ENCODE measurements at places on chromosomes 16 and 17.

GRCh38 chr17:3546521-3546920 lies 11.1 kb downstream of the TRPV3 start:
- no peak for DNase-seq

GRCh38 chr17:51087072-51087757 lies 33.5 kb downstream of the SPAG9 start:
- DNase-seq, result no peak

DNA sequence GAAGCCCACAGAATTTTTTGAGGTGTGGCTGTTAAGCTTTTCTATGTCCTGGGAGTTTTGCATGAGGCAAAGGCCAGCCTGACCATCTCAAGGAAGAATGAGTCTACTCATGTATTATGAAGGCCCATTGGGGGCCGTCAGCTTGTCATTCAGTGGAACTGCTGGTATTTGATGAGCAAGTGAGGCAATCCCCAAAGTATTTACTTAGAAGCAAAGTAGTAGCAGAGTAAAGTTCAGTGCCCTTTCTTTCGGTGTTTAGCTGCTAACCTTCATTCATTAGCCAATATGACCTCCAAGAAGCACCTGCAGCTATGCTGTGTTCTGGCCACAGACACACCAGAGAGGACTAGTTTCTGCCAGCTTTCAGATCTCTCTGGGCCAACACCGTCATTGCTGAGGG lies 80.2 kb downstream of the RPA1 start:
- DNase-seq, result no peak

GRCh38 chr16:22683258-22683657 lies 130.7 kb upstream of the HS3ST2 start:
- no peak for DNase-seq

- DNase-seq, result no peak
Observed at GRCh38 chr17:76189247-76189646, 48.2 kb upstream of the FOXJ1 start.

DNA sequence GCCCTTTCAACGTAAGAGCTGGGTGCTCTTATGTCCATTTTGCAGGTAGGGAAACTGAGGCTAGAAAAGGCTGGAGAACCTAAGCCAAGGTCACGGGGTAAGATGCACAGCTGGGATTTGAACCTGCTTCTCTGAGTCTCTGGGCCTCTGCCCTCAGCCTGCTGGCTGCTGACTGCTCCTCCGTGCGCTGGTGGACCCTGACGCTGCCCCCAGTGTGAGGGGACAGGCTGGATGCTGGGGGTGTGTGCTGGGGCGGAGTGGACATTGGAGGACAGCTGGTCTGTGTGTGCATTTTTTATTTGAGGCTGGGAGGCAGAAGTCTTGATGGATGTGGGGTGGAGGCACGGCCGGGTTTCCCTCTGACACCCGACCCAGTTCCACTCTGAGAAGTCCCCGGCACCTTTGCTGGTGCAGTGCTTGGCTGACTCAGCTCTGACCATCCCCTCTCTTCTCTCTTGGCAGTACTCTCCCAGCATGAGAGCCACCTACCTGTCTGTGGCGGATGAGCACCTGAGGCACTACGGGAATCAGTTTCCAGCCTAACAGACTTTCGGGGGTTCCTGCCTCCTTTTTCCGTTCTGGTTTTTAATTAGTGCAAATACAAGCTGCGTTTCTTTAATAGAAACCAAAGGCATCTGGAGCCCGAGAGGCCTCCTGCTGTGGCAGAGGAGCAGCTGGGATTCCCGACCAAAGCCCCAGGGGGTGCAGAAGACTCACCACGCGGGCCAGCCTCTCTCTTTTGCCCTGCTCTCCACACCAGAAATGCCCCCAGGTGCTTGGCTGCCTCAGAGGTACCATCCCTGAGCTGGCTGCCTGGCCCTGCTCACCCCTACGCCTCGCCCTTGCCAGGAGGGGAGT lies 14.1 kb upstream of the DNAI2 start:
- DNase-seq, result no peak

- no peak for DNase-seq
Observed at GRCh38 chr16:85523602-85524364, 89.3 kb upstream of the GSE1 start.

- DNase-seq, result peak; percentile 25
Observed at GRCh38 chr17:29591146-29591736, 1.7 kb upstream of the ANKRD13B start.

DNA sequence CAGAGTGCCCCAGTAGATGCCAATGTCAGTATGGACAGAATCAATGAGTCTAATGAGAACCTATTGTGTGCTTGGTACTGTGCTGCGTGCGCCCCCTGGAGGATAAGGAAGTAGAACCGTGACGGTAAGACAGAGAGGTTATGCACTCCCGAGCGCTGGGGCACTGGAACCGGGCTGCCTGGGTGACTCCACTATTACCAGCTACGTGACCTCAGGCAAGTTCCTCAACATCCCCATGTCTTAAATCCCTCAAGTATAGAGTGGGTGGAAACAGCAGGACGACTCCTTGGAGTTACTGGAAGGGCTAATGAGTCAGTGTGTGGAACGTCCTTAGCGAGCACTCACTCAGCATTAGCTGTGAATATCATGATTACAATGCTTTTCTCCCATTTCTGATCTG lies 16.2 kb downstream of the CHST4 start:
- DNase-seq, result peak; percentile 29

DNA sequence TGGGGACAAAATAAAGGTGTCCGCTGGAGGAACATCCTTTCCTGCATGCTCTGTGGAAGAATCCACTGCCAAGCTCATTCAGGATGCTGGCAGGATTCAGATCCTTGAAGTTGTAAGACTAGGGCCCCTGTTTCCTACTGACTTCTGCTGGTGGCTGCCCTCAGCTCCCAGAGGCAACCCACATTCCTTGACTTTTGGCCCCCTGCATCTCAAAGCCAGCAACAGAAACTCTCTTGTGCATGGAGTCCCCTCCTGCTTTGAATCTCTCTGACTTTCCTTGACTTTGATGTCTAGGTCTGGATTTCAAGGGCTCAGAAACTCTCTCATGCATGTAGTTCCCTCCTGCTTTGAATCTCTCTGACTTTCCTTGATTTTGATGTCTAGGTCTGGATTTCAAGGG lies 461.5 kb downstream of the WWOX start:
- no peak for DNase-seq

GRCh38 chr17:43543771-43544575 lies 2.2 kb downstream of the ETV4 start:
- no peak for DNase-seq

DNA sequence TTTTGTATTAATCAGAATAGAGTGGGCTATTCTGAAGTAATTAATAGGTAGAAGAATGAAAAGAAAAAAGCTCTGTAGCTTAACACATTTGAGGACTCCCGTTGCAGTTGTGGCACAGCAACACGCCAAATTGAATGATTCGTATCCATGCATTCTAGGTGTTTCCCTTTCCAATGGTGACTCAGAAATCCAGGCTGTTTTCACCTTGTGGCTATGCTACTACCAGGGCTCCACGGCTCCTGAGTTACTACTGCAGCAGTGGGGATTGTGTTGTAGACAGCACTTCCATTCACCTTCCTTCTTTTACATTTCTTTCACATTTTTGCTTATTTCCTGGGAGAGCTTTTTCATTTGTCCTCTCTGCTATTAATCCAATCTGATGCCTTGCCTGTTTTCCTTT lies 1616.4 kb downstream of the CDH8 start:
- DNase-seq, result no peak

DNA sequence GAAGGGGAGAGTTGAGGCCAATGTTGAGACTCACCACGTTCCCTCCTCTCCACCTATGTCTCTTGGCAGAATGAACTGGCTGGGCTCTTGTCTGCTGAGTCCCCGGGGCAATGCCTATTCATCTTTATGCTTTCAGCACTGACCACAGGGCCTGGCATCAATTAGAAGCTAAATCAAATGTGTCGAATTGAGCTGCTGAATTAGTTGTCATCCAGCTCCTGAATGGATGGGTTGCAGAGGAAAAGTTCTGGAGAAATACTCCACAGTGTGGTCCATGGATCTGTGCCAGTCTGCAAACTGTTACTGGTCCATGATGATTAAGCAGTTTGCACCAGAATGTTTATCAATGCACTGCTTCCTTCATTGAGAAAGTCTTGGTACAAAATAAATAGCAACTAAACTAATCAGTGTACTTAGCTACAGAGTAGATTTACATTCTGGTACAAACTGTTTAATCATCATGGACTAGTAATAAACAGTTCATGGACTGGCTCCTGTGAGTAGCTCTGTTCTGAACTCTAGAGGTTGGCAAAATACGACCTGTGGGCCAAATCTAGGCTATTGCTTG lies 4.6 kb downstream of the CNGB1 start:
- no peak for DNase-seq

GRCh38 chr17:81930142-81931125 lies 2.9 kb upstream of the MAFG start:
- DNase-seq, result no peak

DNA sequence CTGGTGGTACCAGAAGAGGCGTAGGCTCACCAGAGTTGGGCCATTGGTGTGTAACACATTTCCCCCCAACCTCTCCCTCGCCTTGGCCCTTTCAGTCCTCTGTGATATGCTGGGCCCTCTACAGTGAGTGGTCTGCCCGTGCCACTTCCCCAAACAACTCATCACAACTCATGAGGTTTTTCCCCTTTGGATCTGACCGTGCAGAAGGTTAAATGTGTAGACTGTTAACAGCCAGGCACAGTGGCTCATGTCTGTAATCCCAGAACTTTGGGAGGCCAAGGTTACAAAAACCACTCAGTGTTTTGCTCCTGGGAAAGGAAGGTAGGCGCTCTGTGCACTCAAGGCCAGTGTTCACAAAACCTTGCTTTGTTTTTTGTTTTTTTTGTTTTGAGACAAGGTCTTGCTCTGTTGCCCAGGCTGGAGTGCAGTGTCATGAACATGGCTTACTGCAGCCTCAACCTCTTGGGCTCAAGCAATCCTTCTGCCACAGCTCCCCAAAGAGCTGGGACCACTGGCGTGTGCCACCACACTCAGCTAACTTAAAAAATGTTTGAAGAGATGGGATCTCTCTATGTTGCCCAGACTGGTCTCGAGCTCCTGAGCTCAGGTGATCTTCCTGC lies 11.3 kb upstream of the CYB5B start:
- no peak for DNase-seq

- DNase-seq, result no peak
Observed at GRCh38 chr17:80681215-80681614, 136.6 kb downstream of the RPTOR start.

- DNase-seq, result peak; percentile 89
Observed at GRCh38 chr16:89505204-89506112, 2.7 kb upstream of the SPG7 start.

- DNase-seq, result no peak
Observed at GRCh38 chr16:75296606-75297005, 45.2 kb upstream of the BCAR1 start.

DNA sequence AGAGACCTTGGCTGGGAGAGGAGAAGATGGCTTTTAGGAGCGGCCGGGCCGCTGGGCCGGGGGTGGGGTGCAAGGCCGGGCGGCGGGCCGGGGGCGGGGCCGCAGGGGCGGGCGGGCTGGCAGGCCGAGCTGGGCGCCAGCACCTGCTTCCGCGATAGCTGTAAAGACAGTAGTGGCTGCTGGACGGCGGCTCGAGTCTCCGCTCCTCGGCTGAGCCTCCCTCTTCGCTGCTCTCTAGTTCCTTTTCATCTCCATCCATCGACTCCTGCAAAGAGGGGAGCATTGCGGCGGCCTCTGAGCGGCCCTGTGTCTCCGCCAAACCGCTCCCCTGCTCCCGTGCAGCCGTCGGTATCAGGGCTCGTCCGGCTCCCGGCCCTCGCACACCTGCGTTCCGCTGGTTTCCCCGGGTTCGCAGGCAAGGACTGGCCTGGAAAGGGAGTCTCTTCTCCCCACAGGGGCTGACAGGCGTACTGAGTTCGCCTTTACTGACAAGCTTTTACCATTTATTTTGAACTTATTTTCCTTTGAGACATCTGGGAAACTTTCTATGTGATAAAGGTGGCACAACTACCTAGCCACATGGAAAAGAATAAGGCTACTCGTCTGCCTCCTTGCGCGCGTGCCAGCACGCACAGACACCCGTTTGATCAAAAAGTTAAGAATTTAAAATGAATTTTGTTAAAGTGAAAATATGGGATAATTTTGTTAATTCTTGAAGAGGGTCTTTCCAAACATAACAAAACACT lies at the start of gene C17orf75:
TSS of gene C17orf75 (minus strand) at position 317 of the 746 bp plus-strand sequence. CDS start at position 283, 34 bp downstream.
- peak; percentile 71 for DNase-seq
